Cortex of kidney (tissue), 1 donor: ENCODE measurements at places on chromosomes 1 and 21.

- DNase-seq, result no peak
Measured at GRCh38 chr1:75640137-75640536, 29.2 kb upstream of the SLC44A5 start.

GRCh38 chr1:10104834-10105233 lies 72.1 kb downstream of the UBE4B start:
- no peak for DNase-seq

GRCh38 chr1:20980051-20980450 lies 192.9 kb upstream of the HP1BP3 start:
- DNase-seq, result no peak

DNA sequence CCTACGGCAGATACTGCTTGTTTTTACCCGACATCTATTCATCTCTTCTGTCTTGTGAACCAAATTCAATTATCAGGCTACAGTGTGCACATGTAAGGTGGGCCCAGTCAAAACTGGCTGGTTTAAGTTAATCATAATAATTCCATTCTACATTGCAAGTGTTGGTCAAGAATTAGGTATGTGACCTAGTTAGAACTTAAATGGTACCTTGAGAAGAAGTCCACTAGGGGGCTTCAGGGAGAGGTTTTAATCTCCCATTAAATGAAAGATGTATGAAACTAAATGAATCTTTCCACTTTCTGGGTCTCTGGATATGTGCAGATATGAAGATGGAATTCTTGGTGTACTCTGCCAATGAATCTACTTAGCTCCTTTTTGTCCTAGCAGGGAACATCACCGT lies 187.1 kb downstream of the CDC42BPA start:
- DNase-seq, result no peak

- no peak for DNase-seq
Measured at GRCh38 chr1:213666113-213666512, 321.7 kb upstream of the PROX1 start.

DNA sequence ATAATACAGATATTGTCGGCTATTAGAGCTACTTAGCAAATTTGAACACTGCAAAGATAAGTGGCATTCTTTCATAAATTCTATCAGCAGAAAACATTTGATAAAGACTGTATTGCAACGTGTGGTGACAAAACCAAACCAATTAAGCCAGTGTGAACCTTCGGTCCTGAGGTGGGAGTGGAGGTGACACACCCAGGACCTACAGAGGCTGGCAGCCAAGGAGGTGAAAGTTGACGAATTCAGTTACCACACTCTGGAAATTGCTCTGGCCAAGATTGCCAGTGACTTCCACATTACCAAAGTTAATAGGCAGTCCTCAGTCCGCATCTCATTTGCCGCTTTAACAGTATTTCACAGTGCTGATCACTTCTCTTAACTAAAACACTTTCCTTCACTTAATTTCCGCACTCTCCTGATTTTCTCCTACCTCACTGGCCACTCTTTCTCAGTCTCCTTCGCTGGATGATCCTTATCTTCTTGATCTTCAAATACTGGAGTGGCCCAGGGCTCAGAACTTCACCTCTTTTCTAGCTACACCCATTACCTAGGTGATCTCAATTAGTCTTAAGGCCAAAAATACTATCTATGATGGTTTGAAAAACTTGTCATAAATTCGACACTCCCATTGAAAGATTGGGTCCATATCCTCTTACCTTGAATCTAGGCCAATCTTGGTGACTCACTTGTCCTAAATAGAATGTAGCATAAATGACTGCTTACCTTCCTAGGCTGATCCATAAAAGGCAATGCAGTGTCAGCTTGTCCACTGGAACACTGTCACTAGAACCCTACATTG lies 5.1 kb upstream of the CDC42BPA start:
- DNase-seq, result no peak

DNA sequence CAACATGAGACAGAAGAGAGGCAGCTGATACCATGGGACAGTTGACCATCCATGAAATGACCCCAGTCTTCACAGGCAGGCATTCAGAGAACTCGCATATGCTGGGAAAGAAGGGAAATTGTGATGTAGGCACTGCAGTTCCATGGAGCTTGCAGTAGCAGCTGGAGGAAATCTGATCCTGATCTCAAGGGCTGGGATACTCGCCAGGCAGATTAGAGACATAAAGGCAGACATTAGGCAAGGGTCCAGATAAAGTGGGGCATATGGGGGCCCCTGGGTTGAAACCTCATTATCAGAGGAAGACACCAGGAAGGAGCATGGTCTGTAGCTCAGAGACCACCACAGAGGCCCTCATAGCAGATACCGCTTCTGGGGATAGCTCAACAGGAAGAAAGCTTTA lies 48.7 kb upstream of the TNR start:
- no peak for DNase-seq

DNA sequence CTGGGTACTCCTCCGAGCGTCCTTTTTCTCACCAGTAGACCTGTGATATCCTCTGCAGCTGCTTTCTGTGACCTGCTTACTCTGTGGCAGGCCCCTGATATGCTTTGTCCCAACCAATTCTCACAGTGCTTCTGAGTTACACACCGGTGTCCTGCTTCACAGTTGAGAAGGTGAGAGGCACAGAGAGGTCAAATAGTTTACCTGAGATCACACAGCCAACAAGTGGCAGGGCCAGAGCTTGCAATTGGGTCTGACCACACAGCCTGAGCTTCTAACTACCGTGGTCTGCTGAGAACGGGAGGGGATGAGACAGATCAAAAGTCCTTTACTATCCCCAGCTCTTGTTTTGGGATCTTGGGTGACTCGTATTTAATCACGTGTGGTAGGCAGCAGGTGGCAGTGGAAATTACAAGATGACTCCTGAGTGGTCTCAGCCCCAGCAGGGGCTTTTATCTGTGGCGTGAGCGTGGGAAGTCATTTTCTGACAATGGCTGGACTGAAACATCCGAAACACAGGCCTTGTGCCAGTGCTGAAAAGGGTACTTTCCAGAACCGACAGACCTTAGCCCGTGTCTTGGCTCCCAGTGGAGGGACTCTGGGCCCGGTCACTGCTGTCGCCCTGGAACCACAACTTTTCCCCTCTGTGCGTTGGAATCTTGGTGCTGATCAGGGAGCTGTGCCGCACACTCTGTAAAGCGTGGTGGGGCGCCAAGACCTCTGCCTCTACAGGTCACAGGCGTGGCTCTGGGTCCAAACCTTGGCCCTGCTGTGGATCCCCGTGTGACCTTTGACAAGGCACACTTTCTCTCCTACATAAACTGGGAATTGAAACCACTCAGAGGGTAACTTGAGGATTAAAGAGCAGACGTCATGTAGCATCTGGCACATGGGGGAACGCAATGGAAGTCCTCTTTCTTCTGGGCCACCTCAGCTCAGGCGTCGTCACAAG lies 11.9 kb downstream of the THEMIS2 start:
- DNase-seq, result no peak

- DNase-seq, result no peak
Measured at GRCh38 chr1:214970016-214970415, 112.5 kb upstream of the KCNK2 start.

GRCh38 chr1:16094453-16095158 lies 21.2 kb upstream of the FAM131C start:
- no peak for DNase-seq

DNA sequence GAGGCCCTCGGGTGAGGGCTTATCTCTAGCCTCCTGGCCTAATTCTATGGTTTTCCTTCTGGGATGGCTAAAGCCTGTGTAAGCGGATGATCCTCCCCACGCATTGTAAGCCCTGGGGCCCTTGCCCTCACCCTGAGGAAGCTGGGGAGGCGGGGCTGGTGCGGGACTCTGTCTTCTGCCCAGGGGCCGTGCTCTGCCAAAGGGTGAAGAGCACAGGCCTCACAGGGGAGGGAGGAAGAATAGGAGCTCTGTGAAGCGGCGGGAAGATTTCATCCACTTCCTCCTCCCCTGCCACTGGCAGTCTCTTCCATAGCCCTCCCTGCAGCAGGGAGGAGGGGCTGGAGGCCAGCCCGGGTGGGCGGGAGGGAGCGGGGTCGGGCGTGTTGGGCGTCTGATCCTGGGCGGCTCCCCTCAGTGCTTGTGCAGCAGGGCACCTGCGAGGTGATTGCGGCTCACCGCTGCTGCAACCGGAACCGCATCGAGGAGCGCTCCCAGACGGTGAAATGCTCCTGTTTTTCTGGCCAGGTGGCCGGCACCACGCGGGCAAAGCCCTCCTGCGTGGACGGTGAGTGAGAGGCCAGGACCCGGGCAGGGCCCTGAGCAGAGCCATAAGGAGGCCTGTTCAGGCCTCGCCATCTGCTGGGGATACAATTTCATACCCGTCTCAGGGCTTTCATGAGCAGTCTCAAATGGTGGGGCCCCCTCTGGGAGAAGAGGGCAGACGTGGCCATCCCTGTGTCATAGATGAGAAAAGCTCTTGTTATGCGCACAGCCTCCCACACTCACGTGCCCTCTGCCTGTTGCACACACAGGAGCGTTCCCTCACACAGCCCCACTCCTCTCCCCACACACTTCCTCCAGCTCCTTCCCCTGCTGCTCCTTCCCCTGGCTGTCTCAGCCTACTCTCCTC lies 7.7 kb upstream of the PPM1J start:
- DNase-seq, result no peak

GRCh38 chr1:171245458-171246064 lies 2.7 kb upstream of the FMO1 start:
- DNase-seq, result no peak

DNA sequence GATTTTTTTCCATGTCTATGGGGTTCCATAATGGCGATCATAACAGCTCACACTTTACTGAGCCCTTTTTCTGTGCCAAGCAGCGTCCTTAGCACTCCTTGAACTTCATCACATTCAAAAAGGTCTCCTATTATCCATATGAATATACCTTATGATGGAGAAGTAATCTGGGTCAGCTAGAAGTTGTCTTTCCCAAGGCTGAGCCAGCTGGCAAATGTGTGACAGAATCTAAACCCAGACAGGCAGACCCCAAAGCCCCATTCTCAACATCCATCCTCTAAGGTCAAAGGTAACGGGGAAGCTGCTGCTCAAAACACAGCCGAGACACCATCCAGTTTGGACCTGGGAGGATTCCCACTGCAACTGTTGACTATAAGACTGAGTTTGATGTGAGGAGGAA lies 249.6 kb downstream of the PRDM2 start:
- no peak for DNase-seq

DNA sequence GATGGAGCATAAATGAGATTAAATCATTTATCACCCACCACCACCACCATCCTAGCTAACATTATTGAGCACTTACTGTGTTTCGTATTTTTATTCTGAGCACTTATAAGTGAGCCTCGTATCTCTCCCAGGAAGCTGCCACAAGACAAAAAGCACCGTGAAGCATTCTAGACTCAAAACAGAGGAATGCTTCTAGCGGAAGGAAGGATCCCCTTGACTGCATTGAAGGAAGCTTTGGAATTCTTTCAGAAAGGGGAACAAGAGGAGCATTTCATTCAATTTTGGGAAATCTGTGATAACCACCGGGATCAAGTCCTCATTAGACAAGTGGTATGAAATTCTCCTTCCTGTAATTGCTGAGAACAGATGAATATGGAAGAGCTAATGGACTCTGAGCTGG lies 66.3 kb downstream of the PTPN14 start:
- DNase-seq, result no peak

DNA sequence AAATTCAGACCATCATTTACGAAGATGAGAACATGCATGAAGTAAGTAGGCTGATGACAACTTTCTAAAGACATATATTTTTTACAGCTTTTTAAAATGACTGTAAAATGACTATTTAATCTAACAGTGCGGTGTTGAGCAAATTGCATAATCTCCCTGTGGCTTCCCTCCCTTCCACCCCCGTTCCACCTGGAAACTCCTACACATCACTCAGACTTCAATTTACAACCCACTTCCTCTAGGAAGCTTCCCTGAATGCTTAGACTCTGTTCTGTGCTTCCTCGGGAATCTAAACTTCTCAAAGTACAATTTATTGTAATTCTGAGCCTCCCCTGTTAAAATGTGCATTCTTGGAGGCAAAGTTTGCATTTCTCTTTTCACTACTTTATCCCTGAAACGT lies 354.9 kb downstream of the DPYD start:
- no peak for DNase-seq

DNA sequence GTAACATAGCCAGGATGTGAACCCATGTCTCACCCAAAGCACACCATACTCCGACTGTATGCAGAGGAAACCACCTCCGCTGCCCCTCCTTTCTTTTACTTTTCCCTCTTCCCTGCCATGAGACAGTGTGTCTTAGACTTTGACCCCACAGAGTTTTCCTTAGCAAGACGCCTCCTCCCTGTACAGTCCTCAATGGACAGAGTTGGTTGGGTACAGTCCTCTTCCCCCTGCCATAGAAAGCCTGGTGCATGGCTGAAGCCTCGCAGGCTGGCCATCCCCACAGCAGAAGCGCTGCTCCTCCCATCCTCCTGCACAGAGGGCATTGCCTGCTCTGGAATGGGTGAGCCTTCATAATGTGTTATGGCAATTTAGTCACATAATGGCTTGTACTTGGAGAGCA lies 127.9 kb downstream of the PLPP3 start:
- DNase-seq, result no peak

- no peak for DNase-seq
Measured at GRCh38 chr1:99538618-99538956, 107.3 kb upstream of the PALMD start.

DNA sequence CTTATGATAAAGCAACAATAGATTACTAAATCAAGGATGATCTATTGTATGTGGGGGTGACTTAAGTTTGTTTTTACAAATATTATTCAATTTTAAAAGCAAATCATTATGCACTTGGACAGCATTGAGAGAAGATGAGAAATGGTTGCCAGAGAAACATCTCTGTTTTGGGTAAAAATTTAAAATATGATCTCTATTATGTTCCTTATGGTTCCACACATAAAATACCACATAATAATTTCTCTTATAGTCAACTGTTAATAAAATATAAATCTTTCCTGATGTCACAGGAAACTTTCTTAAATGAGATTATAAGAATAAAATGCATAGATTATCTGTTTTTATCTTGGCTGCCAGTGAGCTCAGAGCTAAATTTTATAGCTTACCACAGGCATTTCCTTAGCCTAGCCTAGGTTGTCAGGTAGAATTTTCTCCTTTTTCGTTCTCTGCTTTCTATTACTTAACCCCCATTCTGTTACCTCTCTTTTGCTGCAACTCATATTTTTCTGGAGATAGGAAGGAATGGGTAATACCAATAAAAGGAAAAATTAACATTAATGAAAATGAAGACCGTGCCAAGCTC lies 109.7 kb downstream of the TGFB2 start:
- DNase-seq, result no peak

GRCh38 chr1:178938101-178938958 lies 67.5 kb upstream of the ANGPTL1 start:
- DNase-seq, result no peak

- DNase-seq, result no peak
Measured at GRCh38 chr1:211326528-211327345, at the start of gene TRAF5. Gene TRAF5, plus strand, starts transcription at chr1:211326833. Its CDS starts 26,407 bp downstream, at chr1:211353240.

DNA sequence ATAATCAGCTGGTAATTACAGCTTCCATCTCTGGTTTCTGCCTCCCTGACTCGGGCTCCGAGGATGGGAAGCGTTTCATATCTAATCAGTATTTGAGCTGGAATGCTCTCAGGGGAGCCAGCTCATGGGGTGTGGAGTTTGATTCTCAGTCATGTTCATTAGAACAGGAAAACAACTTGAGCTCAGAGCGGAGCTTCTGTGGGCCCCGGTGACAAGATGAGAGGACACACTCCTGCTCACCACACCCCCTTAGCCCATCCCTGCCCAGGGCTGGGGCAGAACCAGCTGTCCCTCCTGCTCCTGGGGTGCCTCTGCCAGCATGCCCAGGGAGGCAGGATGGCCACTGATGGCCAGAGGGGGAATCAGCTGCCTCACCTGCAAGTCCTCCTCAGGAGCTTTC lies 726.0 kb downstream of the PTPRU start:
- DNase-seq, result no peak
